ELR (cell line): ENCODE measurements at places on chromosomes 7 and 10.

- DNase-seq, result no peak
Measured at GRCh38 chr7:151057506-151057988, at the start of gene CDK5. Gene CDK5, minus strand, starts transcription at chr7:151057897. Its CDS starts 49 bp downstream, at chr7:151057848.

GRCh38 chr10:127434006-127434405 lies 115.1 kb upstream of the NPS start:
- DNase-seq, result no peak

DNA sequence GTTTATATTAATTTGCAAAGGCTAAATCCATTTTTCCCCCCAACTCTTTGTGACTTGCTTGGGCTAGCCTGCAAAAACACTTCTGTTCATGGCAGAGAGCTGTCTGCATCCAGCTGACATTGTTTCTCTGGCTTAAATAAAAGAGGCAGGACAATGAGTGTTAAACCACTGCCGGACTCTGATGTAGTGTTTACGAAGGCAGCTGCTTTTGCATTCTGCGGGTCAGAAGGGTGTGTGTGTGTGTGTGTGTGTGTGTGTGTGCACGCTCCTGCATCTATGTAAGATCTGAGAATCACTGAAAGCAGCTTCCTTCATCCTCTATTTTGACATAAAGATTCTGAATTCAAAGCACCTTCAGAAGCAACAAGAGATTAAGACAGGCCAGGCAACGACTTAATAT lies 28.3 kb downstream of the NRP1 start:
- no peak for DNase-seq

- DNase-seq, result no peak
Measured at GRCh38 chr7:134176037-134176350, 48.9 kb downstream of the LRGUK start.

DNA sequence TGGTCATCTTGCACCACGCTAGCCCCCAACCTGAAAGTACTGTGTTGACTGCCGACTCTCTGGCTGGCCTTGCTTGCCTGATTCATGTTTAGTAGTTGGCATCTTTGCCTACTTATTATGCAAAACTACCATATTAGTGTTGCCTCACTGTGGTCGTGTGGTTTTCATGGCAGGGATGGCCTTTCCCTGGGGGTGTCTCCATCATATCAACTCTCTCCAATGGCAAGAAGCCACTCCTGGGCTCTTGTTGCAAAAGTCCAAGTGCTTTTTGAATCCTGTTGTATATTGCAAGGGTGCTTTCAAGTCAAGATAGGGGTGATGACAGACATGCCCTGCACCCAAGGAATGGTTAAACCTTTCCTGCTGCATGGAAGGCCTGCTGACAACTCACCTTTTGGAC lies 39.4 kb downstream of the ABLIM1 start:
- DNase-seq, result no peak

DNA sequence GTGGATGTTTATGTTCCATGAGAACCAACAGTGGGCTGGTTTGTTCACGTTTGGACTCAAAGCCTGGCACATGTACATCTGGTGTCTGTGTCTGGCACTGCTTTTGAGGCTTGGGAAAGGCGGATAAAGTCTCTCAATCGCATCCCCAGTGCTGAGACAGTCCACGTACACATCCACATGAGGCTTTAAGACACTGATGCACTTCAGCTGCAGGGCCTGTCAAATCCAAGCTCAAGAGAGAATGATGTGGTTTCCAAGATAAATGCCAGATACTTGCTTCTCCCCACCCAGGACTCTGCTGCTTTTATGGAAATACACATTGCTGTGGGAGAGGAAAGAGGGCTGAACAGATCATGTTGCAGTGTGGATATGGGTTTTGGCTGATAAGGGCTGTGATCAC lies 178.4 kb downstream of the ADARB2 start:
- DNase-seq, result no peak

DNA sequence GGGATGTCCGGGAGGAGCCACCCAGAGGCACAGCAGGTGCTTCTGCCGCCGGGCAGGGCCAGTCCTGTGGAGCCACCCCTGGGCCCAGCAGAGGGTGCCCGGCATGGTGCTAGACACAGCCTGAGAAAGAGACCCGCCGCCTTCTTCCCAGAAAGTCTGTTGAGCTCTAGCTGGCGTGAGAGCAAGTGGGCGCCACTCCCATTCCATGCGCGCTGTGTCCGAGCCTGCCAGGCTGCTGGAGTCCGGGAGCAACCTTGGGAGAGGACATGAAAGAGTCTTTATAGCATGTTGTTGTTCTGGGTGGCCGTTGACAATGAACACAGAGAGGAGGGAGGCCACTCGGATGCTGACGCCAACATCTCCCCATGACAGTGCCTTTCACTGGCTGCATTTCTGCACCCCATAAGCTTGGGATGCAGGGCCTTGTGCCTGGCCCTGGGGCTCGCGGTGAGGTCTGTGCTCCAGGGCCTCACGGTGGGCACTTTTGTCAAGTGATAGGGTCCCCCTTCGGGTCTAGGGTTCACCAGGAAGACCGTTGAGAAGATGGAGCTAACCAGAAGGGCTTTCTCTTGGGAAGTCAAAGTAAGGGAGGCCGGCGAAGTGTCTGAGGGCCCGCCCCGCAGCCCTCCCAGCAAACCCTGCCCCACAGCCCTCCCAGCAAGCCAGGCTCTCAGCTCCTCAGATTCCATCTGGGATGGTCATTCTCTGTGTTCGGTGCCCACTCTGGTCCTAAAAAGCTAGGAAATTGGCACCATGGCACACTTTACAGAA lies 47.3 kb downstream of the NKX6-2 start:
- no peak for DNase-seq

- DNase-seq, result no peak
Measured at GRCh38 chr7:13069841-13070240, 382.4 kb downstream of the ARL4A start.

DNA sequence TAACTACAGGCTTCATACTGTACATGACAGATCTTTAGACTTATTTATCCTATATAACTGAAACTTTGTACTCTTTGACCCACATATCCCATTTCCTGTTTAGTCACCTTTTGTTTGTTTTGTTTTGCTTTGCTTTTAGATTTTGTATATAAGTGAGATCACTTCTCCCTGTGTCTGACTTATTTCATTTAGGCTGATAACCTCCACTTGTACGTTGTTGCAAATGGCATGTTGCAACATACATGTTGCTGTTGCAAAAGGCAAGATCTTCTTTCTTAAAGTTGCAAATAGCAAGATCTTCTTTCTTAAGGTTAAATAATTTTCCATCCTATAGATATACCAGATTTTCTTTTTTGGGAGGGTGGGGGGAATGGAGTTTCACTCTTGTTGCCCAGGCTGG lies 341.5 kb downstream of the OTUD1 start:
- DNase-seq, result no peak

DNA sequence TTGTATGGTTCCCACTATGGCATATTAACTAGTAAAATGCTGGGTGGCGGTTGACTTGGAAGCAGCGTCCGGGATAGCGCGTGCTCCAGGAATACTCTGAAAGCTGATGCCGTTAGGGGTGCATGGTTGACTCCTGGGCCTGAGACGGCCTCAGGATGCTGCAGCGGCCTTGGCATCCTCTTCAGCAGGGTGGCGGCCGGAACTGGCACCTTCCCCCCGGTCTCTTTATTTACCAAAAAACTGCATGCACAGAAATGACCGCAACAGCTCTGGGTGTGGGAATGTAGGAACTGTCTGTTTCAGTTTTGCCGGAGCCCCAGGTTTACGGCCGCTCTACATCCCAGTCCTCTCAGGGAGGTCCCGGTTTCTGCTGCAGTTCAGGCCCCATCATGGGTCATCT lies 28.8 kb downstream of the PFKP start:
- peak; percentile 39 for DNase-seq

DNA sequence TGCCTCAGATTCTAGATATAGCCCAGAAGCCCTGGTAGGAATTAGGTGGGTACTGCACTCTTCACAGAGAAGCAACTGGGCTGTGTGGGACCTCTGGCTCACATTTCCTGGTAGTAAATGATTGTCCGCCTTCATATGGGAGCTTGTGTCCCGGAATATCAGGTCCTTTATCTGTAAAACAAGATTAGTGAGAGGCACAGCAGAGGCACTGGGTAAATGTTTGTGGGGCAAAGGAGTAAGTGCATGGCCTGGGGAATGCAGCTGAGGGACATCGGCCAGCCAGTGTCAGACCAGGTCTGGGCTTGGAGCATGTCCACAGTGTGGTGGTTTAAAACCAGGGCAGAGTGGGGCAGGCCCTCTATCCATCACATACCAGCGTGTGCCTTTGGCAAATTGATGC lies 323.3 kb upstream of the ZMIZ1 start:
- DNase-seq, result no peak

DNA sequence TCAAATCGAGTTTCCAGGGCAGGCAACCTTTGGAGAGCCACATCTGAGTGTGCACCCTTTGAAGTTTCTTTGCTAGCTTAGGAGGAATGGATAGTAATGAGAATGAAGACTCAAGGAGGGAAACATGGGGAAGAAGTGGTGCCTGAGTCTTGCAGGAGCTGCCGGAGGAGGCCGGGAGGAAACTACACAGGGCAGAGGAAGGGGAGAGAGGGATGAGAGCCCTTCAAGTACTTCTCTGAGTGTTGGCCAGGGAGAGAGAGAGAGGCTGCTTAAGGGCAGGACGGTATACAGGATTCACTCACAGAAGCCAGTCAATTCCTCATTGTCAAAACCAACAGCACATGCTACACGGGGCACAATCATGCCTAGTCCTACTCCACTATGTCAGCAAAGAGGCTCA lies 74.4 kb upstream of the ZNRF2 start:
- no peak for DNase-seq

- DNase-seq, result no peak
Measured at GRCh38 chr7:136062625-136063325, 85.6 kb upstream of the MTPN start.

- DNase-seq, result peak; percentile 85
Measured at GRCh38 chr10:33377658-33378025, 43.2 kb upstream of the NRP1 start.

- DNase-seq, result no peak
Measured at GRCh38 chr7:71753956-71754664, 622.2 kb downstream of the GALNT17 start.

DNA sequence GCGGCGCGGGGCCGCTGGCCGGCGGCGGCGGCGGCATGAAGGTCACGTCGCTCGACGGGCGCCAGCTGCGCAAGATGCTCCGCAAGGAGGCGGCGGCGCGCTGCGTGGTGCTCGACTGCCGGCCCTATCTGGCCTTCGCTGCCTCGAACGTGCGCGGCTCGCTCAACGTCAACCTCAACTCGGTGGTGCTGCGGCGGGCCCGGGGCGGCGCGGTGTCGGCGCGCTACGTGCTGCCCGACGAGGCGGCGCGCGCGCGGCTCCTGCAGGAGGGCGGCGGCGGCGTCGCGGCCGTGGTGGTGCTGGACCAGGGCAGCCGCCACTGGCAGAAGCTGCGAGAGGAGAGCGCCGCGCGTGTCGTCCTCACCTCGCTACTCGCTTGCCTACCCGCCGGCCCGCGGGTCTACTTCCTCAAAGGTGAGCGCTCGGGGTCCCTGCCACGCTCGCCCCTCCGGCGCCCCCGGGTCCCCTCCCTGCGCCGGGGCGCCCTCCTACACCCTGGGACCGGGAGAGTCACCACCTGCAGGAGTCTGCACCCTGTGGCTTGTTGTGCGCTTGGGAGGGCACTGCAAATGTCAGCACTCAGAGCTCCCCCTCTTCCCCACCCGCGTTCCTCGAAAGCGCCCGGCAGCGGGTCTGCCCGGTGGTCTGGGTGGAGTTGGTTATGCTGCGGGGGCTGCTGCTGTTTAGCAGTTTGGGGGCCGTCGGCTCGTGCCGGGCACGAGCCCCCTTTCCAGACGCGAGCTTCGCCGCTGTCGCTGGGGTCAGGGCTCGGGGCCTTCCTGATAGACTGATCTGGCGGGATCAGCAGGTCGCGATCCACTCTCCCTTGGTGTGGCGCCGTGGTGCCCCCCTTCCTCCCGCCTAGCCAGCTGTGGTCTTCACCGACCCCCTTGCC lies 627 bp downstream of the DUSP5 start:
- peak; percentile 61 for DNase-seq

DNA sequence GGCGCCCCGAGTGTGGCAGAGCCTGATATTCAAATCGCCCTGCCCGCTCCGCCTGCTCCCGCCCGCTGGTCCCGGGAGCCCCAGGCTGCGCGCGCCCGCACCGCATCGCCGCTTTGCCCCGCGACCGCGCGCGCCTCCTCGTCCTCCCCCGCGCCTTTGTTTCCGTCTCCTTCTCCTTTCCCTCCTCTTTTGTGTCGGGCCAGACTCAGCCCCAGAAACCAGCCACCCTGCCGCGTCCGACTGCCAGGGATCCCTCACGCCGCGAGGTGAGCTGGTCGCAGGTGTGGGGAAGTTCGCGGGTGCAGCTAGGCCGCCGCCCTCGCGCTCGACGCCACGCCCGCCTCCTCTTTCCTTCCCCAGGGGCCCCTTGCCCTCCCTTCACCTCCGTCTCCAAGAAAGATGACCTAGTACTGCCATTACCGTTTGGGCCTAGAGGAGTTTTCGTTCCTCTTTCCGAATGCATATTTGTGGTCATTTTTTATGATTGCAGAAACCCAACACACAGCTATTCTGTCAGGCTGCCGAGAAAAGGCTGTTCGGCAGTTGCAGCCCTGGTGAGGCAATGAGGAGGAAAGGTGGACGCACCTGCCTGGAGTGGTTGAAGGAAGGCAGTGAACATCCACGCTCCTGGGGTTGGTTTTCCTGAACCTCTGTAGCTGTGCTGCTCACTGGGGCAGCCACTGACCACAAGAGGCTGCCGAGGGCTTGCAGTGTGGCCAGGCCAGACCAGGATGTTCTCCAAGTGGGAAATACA lies 107.3 kb downstream of the SNX10 start:
- peak; percentile 20 for DNase-seq

GRCh38 chr7:24700521-24701260 lies 56.6 kb downstream of the GSDME start:
- DNase-seq, result peak; percentile 13

- DNase-seq, result no peak
Measured at GRCh38 chr7:50466815-50467585, 16.9 kb upstream of the FIGNL1 start.

DNA sequence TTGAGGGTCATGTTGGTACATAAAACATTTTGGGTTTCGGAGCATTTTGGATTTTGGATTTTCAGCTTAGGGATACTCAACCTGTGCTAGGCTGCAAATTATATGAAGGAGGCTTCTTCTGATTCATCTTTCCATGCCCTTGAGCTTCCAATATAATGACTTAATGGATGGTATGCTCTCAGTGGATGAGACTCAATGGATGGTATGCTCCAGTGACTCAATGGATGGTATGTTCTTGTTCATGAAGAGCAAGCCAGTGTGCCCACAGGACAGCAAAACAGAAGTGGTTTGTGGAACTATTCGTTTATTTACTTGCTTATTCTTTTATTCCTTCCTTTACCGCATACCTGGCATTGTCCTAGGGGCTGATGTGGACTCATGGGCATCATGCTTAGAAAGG lies 969.6 kb downstream of the LRMDA start:
- no peak for DNase-seq

- no peak for DNase-seq
Measured at GRCh38 chr10:119477444-119477843, 65.1 kb downstream of the RGS10 start.
